ENCODE measurements at places on chromosomes 1 and 21.

GRCh38 chr21:29104239-29104708 lies 26.2 kb upstream of the MAP3K7CL start:
- DNase-seq = no peak

GRCh38 chr21:16900685-16901084 lies 612.2 kb upstream of the CXADR start:
- no peak for DNase-seq

GRCh38 chr1:165075725-165076370 lies 280.7 kb downstream of the LMX1A start:
- no peak for DNase-seq

- no peak for DNase-seq
Observed at GRCh38 chr1:1901641-1902294, 10.9 kb upstream of the GNB1 start.

DNA sequence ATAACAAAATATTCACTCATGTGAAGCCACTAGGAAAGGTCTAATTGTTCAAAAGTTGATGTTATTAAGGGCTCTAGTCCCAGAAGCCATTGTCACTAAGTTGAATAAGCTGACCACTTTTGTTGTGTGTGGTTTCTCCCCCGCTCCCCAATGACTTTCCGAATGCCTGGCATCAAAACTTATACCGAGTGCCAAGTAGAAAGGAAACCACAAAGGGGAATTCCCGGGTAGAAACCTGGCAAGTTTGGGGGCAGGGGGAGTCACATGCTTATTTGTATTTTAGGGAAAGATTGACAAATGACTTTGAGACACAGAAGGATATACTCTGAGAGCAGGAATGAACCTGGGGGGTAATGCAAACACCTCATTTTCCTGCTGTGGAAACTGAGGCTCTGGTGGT lies 154.1 kb downstream of the TGFBR3 start:
- no peak for DNase-seq

DNA sequence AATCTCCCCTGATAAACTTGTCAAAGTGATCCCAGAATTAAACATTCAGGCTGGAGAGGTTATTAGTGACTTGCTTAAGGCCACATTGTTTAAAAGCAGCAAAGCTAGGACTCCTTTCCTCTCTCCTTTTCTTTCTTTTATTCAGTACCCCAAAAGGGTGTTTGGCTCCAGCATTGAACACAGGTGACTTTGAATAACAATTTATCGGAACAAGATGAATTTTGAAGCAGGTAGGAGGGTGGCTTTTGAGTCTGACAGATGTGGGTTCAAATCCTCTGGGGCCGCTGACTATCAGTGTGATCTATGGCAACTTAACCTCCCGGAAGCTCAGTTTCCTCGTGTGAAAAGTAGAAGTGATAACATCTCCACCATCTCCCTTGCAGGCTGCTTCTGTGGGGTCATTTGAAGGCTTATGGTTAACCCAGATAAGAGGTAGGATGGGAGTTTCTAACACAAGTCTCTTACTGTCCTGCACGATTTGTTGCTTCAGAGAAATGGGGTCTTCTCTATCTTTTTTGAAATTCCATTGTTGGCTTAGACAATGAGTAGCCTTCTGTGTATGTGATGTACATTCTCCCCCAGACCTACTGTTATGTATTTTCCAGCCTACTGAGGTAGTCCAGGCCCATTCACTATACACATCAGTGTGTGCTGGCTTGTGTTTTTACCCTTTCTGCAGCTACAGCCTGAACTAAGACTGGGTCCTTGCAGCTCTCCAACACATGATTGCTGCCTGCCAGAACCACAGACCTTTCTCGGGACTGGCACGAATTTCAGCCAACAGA lies 29.0 kb downstream of the JUN start:
- DNase-seq = no peak

DNA sequence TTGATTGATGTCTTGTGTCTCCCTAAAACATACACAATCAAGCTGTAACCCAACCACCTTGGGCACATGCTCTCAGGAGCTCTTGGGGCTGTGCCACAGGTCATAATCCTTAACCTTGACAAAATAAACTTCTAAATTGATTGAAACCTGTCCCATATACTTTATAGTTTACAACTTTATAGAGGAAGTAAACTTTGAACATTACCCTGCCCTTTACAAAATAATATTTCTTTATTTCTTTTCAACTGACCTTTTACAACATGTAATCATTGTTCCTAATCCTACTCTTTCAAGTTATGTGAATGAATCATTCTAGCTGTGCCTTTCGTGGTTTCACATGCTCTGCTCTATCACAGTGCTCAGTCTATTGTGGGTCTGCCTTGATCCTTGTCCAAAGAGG lies 118.3 kb upstream of the ATP1A1 start:
- DNase-seq = no peak
